Foreskin keratinocyte (primary cell): ENCODE measurements at places on chromosomes 3 and 15. TPM values are rescaled to one million over a fixed set of nuclear protein-coding genes. Genes with fewer than 3 reads are reported as not detected.

The ZNF385D gene
- 1.6 and 1.7 TPM in 2 replicates for total RNA-seq

The IMPDH2 gene
- total RNA-seq: 190 and 243 TPM in 2 replicates

GRCh38 chr3:101962055-101962454 is 112.7 kb downstream of the NFKBIZ start:
- no peak for DNase-seq

The ADAMTS9 gene
- total RNA-seq: 0.07 and 0.21 TPM in 2 replicates

- no peak for DNase-seq
These were observed 15.4 kb downstream of the ZSCAN2 start for GRCh38 chr15:84616235-84616634.
